CD4-positive, alpha-beta T cell treated with Interleukin-6 at 100 ng/mL for 8 hours (primary cell): ENCODE measurements at places on chromosomes 12 and 14.

DNA sequence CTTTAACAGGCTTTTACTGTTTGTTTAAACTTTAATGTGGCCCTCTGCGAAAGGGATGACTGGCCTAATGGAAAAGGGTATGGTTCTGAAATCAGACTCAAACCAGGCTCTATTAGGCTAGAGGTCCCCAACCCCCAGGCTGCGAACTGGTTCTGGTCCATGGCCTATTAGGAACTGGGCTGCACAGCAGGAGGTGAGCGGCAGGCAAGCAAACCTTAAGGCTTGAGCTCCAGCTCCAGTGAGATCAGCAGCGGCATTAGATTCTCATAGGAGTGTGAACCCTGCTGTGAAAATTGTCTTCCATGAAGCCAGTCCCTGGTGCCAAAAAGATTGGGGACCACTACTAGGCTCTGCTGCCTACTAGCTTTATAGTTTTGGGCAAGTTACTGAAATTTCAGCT, 11.1 kb downstream of the GALNT4 start:
- DNase-seq: no peak

DNA sequence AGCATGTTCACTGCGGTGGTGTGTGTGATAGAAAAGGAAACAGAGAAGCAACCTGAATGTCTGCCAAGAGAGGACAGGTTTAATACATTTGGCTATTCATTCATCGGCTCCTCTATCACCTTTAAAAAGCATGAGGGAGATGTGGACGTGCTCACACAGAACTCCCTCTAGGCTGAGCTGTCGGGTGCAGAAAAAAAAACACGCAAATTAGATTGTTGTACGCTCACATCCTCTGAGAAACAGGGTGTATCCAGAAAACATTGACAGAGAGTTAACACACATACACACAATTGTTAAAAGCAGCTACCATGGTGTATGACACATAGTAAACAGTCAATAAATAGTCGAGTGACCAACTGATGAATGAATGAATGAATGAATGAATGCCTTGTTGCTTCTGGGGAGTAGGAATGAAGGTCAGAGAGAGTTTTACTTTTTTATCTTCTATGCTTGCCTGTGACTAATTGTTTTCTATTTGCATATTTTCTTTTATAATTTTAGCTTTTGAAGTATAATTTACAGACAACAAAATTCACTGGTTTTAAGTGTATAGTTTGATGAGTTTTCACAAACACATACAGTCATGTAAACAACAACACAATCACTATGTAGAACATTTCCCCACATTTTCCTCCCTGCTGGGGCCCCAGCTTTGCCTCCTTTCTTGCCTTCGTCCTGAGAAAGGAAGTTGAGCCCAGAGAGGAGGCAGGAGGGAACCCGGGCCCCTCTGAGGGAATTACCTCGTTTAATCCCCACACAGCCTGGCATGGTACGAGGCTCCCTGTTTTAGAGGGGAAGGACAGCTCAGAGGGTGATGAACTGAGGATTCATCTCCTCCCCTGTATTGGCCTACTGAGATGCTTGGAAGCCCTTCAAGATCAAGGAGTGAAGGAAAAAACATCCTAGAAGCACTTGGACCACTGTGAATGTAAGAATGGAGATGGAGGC, 19.7 kb upstream of the FAM222A start:
- no peak for DNase-seq

DNA sequence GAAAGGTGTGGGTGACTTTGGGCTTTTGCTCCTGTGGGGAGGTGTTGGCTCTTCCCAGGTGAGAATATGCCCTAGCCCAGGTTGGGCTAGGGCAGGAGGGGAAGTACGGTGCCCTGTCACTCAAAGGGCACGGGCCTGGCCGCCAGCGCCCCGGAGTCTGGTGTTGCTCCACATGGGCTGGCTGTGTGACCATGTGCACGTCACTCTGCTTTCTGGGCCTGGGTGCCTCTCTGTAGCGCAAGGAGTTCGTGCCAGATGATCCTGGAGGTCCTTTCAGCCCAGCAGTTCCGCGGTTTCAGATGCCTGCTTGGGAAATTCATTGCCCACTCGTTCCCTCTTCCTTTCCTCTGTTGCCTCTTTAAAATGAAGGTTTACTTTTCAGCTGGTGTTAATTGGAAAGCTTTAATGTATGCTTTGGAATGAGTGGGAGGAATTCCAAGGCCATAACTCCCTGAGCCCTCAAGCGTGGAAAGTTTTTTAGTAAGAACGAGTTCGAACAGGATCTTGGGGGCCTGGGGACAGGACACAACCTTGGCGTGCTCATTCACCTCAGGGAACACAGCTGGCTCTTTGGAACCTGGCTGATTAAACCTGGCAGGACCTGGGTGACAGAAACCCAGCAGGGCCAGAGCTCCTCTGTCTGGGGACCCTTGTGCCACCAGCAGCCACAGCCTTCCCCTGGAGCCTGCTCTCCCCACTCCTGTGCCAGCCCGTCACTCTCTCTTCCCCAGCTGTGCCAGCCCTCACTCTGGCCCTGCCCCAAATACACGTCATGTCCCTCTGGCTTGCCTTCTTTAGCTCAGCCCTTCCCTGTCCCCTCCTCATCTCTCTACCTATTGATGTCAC, 42.8 kb downstream of the TSPAN9 start:
- no peak for DNase-seq

- no peak for DNase-seq
Measured at GRCh38 chr14:49615776-49616175, 4.7 kb downstream of the RPL36AL start.
